ENCODE measurements at places on chromosomes 7 and 10.

GRCh38 chr10:85650791-85651496 lies 715.7 kb downstream of the GRID1 start:
- no peak overlapping the region for H3K4me3 ChIP-seq
- H3K36me3 ChIP-seq, result no peaks in the 10 kb centered on the region
- no peak overlapping the region for H3K27ac ChIP-seq
- DNase-seq, result no peak

DNA sequence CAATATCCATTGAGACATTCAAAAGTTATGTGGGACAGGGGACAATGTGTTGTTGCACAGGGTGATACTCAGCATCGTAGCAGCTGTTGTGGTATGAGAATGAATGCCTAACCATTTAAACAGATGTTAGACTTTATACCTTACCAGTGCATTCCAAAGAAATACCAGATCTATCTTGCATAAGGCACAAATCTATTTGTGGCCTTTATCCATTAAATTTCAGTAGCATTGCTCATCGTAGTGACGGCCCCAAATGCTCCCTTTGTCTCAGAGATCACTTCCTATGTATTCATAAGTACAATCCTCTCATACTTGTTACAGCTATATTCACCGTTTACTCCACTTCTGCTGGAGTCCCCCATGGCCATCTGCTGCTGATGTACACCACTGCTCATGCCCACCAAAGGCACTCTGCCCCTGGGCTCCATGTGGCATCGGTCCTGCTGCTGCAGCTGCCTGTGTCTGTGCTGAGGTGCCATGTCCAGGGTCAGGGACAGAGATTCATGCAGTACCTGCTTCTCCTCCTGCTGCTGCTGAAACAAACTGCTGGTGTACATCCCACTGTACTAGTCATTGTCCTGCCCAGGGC lies 96.3 kb downstream of the CPED1 start:
- no peaks in the 10 kb centered on the region for H3K27me3 ChIP-seq
- peak; percentile 59 for DNase-seq
- no peak overlapping the region for H3K4me3 ChIP-seq
- peaks cover 39% of the 10 kb centered on the region for H3K4me1 ChIP-seq

DNA sequence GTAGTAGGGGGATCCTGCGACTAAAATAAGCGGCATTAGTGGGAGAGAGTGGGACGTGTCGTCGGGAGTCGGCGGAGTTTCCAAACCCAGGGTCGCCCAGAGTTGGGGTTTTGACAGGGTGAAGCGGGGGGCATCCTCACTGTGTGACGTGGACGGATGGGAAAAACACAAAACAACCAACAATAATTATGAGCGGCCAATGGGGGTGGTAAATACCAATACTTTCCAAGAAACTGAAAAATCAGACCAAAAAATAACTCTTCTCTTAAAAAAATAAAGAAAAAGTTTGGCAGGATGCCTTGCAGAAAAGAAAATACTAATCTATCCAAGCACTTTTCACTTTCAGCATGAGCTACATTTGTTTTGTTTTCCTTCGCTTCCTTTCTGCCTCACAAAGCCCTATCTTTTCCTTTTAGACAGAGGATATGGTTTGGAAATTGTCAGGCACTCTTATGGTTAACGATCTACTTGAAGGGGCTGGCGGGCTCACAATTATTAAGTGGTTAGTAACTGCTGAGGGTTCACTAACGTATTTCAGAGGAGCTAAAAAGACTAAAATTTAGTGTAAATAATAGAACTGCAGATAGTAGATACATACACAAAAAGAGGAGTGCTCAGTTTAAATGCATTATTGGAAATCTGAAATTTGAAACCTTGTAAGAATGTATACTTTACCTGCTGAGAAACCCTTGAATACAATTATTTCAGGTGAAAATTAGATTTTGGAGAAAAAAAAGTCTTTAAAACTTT lies 802 bp upstream of the CDK6 start:
- no peak for DNase-seq
- peaks cover 7% of the 10 kb centered on the region for H3K36me3 ChIP-seq
- H3K27ac ChIP-seq, result peak overlapping the region; percentile 90
- H3K4me3 ChIP-seq, result peak overlapping the region; percentile 85
- no peaks in the 10 kb centered on the region for H3K27me3 ChIP-seq

DNA sequence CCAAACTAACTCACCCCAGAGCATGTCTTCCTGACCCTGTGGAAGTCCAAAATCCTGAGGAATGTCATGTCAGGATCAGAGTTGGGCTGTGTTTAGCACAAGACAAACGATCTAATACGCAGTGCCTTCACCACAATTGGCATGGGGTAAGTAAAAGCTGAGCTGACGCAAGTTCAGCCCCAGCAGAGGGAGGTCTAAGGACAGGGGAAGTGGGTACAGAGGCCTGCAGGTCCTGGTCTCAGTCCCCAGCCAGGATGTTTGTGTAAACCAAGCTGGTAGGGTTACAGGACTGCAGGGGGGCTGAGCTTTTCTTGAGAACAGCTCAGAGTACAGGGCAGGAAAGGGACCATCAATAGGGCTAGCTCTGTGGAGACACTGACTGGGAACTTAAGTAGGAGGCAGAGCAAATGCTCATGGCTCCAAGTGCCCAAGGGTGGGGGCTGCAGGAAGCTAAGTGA lies 5.3 kb upstream of the KCNIP2 start:
- H3K4me3 ChIP-seq, result no peak overlapping the region
- peak; percentile 9 for DNase-seq
- no peaks in the 10 kb centered on the region for H3K36me3 ChIP-seq
- no peaks in the 10 kb centered on the region for H3K4me1 ChIP-seq

GRCh38 chr7:7883394-7883793 lies 85.2 kb upstream of the GLCCI1 start:
- no peaks in the 10 kb centered on the region for H3K4me1 ChIP-seq
- DNase-seq, result no peak
- H3K4me3 ChIP-seq, result no peak overlapping the region
- H3K27me3 ChIP-seq, result no peaks in the 10 kb centered on the region
- H3K27ac ChIP-seq, result no peak overlapping the region
- H3K36me3 ChIP-seq, result no peaks in the 10 kb centered on the region

GRCh38 chr7:13312307-13312706 lies 624.9 kb downstream of the ARL4A start:
- no peak overlapping the region for H3K27ac ChIP-seq
- H3K27me3 ChIP-seq, result no peaks in the 10 kb centered on the region
- H3K36me3 ChIP-seq, result no peaks in the 10 kb centered on the region
- no peaks in the 10 kb centered on the region for H3K4me1 ChIP-seq
- no peak for DNase-seq
